ENCODE measurements at places on chromosomes 4 and X.

DNA sequence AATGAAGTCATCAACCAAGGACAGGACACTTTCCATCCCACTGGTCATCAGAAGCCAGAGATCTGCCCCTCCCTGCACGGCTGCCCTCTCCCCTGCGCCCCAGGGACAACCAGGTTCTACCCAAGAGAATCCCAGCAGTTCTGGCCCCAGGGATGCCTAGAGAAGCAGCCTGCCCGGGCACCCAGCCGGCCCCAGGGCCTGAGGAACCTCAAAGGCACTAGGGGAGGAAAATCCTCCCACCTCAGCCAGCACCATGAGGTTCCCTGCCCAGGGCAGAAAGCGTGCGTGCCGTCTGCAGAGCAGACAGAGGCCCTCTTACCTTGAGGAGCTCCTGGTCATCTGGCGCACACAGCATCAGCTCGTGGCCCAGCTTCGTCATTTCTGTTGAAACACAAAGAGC is 8.1 kb downstream of the HAUS7 start:
- DNase-seq, result no peak

DNA sequence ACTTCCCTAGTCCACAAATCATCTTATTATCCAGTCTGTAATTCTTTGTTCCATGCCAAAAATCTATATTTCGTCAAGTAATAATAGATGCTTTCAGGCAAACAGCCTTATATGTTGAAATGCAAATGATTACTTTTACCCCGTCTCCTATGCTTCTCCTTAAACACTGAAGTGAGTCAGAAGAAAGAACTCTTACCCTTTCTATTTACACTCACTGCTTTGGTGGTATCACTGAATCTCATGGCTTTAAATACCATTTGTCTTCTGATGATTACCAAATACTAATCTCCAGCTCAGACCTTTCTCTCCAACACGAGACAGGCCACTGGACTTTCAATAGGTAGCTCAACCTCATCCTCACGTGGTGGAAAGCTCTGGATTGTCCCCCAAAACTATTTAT is 558.1 kb downstream of the IL1RAPL1 start:
- no peak for DNase-seq

DNA sequence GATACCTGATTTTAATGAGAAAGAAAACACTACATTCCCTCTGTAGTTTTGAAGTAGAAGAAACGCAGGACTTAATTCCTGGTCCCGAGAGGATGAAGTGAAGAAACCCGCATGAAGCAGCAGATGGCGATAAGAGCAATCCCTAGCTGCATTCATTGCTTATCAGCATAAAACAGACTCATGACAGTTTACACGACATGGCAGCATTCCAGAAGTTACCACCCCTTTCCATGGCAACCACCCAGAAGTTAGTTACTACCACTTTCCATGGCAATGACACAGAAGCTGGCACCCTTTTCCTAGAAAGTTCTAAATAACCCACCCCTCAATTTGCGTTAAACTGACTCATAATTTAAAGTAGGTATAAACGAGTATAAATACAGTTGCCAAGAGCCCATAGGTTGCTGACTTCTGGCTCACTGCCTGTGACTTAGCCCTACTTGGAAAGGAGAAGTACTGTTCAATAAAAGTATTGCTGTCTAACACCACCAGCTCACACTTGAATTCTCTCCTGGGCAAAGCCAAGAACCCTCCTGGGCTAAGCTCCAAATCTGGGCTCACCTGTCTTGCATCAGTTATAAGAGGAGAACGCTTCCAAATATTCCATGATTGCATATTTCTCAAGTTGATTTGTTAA is 5.5 kb upstream of the XAGE2 start:
- peak; percentile 17 for DNase-seq

DNA sequence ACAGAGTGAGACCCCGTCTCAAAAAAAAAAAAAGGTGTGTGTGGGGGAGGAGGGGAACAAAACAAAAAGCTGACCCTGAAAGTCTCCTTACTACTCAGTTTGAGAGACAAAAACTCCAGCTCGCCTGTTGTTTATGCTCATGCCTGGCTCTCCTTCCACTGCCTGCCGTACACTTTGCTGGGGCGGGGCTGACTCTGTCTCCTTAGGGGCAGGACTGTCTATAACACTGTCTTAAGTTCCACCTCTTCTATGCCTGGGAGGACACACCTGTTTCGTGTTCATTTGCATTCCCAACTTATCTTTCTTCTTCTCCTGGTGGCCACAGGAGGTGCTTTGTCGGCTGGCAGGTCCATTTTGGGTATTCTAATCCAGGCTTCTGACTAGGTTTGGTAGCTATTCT is 81.4 kb downstream of the MTNR1A start:
- no peak for DNase-seq

GRCh38 chrX:133868682-133869081 is 116.7 kb downstream of the GPC3 start:
- DNase-seq, result no peak

DNA sequence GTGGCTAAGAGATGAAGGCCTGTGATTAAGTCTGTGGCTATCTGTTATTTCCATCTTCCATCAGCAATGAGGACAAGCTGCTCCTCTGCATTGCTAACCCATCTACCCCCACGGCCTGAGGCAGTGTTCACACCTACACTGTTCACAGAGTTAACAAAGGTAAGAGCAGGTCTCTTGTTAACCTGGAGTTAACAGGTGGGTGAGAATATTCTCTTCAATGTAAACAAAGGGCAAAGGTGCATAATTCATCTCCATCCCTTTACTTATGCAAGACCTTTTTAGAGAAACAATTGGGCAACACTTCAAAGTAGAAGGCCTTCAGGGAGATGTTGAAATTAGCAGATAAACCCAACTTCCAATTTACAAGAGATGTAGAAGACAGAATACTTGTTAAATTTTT is 2.8 kb downstream of the SLC35A2 start:
- no peak for DNase-seq

DNA sequence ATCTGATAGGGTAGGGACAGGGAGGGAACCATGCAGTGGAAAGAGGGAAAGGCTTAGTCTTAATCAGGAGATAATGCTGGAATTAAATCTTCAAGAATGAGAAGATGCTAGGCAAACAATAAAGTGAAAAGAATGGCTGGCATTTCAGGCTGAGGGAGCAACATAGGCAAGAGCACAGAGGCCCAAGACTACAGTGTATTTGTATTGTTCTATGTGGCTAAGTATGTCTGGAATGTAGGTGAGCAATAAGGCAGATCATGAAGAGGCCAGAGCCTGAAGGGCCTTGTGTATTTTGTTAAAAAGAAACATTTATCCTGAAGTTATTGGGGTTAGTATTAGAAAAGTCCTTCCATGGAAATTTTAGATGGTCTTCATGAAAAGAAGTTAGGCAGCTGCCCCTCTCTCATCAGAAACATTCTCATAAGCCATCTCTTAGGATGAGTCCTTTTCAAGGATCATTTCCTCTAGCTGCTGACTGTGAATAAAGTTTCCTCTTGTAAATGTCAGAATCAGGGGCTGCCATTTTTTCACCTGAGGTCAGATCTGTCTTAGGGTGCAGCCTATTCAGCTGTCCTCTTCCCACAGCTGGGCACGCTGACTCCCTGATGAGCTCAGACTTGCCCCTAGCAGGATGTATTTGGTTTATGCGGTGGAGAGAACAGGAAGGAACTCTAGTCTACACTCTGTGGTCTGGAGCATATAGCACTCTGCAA is 46.3 kb downstream of the ATP10D start:
- peak; percentile 50 for DNase-seq

GRCh38 chrX:133745349-133745748 is 240.0 kb downstream of the GPC3 start:
- DNase-seq, result no peak

DNA sequence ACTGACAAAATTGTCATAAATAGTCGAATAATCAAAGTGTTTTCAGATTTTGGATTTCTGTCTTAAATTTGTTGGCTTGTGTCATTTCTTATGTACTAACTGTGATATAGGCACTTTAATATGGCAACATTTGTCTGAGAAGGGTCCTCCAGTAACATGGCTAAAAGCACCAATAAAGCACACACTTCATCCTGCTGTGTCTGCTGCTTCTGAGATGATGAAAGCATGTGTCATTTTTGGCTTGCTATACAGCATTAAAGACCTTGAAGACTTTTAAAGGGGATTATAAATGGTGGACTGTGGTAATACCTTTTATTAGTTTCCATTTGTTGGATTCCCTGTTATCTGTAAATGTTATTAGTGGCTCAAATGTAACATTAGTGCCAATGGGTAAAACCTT is 551.8 kb upstream of the GRID2 start:
- no peak for DNase-seq

DNA sequence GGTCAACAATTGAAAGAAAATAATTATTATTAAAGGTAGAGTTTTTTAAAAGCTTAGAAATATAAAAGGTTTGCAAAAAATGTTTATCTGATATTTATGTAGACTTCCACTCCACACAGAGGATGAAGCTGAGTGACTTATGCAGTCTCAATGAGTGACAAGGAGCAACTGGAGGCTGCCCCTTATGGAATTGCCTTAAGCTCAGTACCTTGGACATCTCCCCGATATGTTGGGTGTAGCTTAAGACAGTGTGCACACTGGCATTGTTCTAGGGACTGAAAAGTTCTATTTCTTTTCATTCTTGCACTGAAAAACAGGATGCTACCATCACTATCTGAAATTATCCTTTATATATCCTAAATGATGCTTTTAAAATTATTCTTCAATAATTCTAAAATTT is 292.1 kb downstream of the PRDM5 start:
- DNase-seq, result no peak

DNA sequence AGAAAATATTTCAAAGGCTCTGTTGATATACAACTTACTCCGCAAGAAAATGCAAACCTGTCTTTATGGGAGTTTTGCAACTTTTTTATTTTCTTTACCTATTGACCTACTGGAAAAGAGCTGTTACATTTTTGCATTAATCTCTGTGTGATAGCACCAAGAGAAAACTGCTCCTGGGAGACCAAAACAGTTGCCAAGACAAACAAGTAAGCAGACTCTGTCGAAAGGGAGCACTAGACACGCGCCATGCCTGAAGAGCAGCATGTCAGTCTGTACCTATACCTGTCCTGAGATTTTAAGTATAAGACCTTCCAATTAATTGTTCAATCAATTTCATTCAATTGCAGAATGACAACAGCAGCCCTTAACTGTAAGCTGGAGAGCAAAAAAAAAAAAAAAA is 56.0 kb upstream of the TECRL start:
- no peak for DNase-seq

DNA sequence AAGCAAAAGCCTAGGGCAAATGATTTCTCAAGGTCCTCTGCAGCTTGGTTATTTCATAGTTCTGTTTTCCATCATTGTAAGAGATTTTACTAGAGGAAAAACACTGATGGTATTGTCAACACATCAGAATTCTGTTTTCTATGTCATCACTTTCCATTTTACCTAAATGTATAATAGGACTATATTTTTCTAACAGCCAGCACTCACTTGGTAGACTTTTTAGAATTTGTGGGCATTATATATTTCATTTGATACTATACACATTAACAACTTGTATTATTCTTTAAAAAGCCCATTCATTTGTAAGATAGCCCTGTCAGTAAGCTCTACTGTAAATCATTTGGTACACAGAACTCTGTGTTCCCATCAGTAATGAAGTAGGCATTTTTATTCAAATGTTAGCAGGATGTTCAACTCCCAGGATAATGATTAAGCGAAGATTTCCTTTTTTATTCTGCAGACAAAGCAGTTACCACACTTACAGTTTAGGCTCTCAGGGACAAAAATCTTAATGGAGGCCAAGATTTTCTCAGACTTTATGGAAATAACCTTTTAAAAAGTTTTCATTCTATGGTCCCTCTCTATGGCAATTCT is 143.6 kb upstream of the TEX13C start:
- DNase-seq, result no peak

DNA sequence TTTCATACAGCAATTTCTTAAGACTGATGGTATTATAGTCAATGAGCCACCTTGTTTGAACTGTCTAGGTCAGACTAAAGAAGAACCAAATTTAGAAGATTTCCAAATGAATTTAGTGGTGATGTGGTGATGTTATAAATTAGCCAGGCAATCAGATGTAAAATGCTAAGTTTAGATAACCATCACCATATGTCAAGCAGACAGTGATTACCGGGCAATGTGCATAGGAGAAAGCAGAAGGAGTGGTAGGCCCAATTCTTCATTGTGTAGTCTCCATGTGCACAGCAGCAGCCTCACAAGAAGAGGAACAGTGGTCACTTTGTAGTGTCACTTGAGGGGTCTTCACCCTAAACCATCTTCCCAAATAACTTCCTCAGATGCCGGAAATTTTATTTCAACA is 198.8 kb downstream of the ANTXR2 start:
- DNase-seq, result no peak

GRCh38 chr4:179605196-179605595 is 2163.0 kb upstream of the AGA start:
- DNase-seq, result no peak

DNA sequence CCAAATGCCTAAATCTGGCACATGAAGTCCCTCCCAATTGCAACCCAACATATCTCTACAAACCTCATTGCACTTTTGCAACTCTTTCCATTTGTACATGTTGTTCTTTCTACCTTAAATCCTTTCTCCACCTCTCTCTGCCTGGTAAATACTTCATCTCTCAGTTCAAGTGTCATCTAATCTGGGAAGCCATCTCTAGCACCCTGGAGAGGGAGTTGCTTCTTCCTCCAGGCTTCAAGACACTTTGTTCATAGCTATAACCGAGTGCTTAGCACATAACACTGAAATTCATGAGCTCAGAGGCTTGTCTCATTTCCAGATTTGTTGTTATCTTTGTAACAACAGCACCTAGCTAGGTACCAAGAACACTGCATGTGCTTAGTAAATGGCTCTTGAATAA is 114.8 kb upstream of the NAP1L5 start:
- no peak for DNase-seq

GRCh38 chrX:16347968-16348670 is 180.8 kb downstream of the MAGEB17 start:
- DNase-seq, result no peak

DNA sequence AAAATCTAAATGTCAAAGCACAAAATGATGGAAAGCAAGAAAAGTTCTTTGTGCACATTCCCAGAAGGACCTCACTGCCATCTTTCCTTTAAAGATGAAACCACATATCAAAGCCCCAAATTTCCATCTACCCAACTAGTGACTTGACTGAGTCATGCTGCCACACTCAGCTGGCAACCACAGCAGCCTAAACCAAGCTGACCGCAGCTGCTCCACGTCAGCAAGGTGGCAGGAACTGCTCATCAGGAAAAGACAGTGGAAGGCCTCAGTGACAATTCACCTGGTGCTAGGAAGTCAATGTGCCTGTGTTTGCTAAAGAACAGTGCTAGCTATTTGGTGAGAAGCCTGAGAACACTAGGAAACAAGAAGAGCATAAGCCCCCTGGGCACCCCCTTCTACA is 26.1 kb downstream of the ACOX3 start:
- DNase-seq, result no peak

- no peak for DNase-seq
Observed at GRCh38 chrX:39724544-39724943, 373.2 kb downstream of the BCOR start.

Measured in iPS DF 19.7 (cell line).